GM04503 (cell line): ENCODE measurements at places on chromosomes 6 and 20.

GRCh38 chr20:37335642-37336368 lies 10.1 kb upstream of the SRC start:
- DNase-seq, result no peak

GRCh38 chr6:106439459-106439858 lies 78.9 kb downstream of the CRYBG1 start:
- no peak for DNase-seq

DNA sequence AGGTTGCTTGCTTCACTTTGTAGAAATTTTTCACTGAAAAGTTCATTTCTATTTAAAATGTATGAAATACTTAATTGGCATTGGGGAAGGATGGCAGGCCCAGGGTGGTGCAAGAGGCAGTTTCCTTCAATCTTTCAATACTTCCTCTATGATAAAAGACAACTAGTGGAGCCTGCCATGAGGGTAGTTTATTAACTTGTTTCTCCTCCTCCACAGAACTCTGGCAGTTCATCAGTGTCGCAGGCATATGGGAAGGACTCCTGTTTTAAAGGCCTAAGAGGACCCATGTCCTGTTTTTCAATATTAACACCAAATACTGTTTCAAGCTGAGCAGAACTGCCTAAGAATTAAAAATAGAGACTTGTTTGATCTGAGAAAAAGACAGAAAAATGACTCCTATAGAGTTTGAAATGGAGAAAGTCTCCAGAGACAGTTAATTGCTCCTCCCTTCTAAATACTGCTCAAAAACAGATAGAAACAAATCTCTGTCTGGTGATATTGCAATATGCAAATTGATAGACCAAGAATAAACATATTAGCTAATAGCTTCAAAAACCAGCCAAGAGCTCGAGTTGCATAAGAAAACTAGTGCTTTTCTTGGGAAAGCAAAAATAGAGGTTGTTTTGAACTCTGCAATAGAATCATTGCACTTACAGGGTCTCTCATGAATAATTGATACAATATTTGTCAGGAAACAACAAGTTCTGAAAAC lies 665.7 kb upstream of the SLC35B3 start:
- no peak for DNase-seq

- DNase-seq, result no peak
Observed at GRCh38 chr20:8667306-8667705, 401.6 kb upstream of the PLCB4 start.

DNA sequence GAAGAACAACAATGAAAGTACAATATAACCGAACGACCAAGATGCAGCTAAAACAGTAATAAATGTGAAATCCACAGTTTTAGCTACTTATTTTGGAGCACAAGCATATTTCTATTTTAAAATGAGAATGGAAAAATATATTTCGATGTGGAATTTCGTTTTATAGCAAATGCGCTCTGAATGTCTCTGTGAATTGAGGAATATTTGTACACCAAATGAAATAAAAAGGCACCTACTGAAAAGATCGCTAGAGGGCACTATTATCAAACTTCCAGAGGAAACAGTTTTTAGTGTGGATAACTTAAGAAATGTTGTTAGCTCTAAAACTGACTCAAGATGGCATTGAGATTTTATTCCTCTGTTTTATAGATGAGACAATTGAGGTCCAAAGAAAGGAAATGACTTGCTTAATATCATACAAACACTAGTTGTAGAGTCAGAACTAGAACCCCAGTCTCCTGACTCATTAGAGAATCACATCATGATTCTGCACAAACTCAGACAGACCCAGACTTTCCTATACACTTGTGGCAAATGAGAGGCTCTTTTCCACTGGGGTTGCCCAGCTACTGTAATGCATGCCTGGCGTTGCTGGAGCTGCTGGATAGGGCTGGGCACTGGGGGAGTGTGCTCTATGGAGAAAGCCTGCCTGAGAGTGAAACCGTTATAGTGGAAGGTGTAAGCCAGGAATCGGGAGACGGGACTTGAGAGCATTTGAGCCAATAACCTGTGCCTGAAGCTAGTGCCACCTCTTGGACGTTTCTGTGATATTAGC lies 51.9 kb downstream of the GCLC start:
- DNase-seq, result peak; percentile 21

GRCh38 chr6:144314003-144314485 lies 28.9 kb downstream of the UTRN start:
- DNase-seq, result no peak

- DNase-seq, result no peak
Observed at GRCh38 chr6:5034328-5034727, 30.5 kb upstream of the RPP40 start.
